ENCODE measurements at places on chromosomes 6 and 20.

GRCh38 chr6:96899019-96899418, 1.3 kb upstream of the NDUFAF4 start:
- peak; percentile 59 for DNase-seq

DNA sequence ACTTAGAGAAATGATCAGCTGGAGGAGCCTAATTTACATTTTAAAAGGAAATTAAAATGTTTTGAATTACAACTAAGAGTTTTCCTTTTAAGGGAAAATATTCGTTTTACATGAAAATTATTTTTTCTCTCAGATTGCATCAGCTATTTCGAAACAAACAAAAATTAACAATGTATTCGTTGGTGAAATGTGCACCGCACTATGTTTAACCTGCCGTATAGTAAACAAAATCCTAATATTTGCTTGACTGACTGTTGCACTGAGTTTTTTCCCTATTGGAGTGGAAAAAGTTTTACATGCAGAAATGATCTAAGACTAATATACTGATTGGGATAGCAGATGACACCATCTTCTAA, 5.7 kb downstream of the PDE10A start:
- no peak for DNase-seq

- DNase-seq, result no peak
Observed at GRCh38 chr6:113112086-113112485, 745.1 kb upstream of the MARCKS start.

DNA sequence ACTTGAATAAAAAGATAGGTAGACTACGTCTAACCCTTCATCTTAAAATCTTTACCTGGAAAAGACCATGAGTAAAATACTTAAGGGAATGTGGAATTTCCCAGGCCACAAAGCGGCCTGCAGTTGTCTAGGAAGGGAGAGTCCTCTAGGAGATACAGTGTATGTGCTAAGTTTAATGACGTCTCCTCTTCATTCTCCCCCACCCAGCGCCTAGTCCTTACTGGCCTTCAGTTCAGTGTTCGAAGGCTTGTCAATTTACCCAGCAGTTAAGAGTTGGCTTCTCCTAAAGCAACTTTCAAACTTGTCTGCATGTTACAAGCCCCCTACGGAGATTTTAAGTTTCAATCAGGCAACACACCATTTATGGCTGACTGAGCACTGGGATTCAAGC, 35.2 kb downstream of the HFE start:
- DNase-seq, result no peak

- DNase-seq, result peak; percentile 86
Observed at GRCh38 chr6:36949636-36950035, 4.9 kb upstream of the PI16 start.

DNA sequence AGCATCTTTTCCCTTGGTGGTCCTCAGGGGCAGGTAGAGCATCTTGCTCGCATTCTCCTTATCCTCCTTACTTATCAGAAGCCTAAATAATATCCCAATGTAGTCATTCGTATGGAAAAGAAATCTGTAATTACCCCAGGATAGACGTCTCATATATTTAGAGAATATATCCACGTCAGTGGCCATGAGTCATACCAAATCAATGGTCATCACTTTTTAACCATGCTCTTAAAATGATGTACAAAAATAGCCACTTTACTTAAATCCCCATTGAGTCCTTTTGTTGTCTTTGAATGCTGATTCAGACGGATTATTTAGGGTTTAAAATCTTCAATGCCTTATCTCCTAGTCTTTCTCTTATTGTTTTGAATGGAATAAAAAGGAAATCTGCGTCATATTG, 231.7 kb upstream of the STXBP5 start:
- no peak for DNase-seq

- DNase-seq, result peak; percentile 26
Observed at GRCh38 chr6:134398453-134398852, 80.5 kb upstream of the SGK1 start.

GRCh38 chr6:28943557-28944411, 20.0 kb upstream of the TRIM27 start:
- peak; percentile 54 for DNase-seq

GRCh38 chr6:81792826-81793225, 40.3 kb upstream of the TENT5A start:
- DNase-seq, result no peak

All from iris pigment epithelial cell (primary cell).